ENCODE measurements at places on chromosomes 11 and 22.

GRCh38 chr11:102420547-102420946 lies 32.0 kb downstream of the TMEM123 start:
- DNase-seq = peak; percentile 17

- no peak for DNase-seq
Observed at GRCh38 chr22:46456818-46457163, 80.6 kb downstream of the CELSR1 start.

DNA sequence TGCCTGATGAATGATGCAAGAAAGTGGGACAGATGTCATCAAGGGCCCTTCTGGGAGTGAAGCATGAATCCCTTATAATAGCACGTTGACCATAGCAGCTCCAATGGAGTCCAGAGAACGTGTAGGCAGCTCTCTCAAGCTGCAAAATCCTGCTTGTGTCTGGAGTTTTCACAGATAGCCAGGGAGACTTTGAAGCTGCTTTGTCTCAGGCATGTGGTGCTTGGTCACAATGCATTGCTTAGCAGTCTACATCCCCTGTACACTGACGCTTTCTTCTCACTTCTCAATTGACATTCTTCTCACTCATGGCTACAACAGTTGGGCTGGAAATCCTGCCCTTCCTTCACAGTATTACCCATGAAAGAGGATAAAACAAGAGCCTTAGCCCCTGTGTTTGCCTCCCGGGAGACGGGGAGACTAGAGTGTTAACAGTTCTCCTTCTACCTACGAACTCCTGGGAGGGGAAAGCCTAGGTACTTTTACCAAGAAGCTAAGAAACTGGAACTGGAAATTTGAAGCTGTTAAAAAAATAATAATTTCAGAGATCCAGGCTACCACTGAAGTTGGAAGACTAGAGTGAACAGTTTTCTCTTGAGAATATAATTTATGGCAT lies 20.7 kb upstream of the MMP7 start:
- no peak for DNase-seq

DNA sequence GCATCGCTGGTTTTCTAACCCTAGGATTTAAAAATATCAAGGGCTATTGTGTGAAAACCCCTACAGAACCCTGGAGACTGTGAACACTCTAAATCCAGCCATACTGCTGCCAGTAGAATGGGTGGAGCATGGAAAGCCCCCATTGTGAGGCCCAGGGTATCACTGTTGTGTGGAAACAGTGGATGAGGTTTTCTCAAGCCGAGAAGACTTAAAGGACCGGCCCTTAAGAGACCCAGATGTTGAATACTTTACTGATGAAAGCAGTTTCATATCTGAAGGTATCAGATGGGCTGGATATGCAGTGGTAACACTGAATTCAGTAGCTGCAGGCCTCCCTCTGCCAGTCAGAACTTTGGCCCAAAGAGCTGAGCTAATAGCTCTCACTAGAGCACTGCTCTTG lies 41.6 kb upstream of the GLYAT start:
- no peak for DNase-seq

- DNase-seq = no peak
Observed at GRCh38 chr11:118652681-118653181, 26.7 kb downstream of the TREH start.

DNA sequence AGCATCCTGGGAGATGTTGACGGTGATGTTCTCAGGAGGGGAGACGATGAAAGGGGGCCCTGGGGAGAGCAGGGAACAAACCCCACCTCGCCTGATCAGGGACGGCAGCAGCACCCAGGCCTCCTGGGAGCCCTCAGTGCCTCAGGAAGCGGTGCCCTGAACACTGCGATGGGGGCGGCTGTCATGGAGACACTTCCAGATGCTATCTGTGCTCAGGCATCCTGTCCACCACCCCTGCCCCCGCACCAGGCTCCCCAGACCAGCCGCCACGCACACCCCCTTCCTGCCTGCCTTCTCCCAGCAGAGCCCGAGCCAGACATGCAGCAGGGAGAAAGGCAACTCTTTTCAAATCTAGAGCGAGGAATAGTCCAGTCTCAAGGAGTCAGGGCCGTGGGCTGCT lies 20.6 kb downstream of the IGSF9B start:
- no peak for DNase-seq

DNA sequence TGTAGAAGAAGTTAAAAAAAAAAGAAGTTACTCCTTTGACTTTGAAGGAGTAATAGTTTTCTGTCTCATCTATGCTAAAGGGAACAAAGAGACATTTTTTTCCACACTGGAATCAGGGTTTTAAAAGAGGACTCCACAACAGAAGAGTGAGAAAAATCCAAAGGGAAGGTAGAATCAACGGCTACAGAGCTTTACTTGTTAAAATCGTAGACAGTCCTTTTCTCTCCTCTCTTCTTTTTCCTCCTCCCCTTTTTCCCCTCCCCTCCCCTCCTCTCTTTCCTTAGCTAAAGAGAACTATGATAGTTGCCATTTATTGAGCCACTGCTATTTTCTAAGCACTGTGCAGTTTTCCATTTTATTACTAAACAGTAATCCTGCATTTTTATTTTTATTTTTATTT lies 29.2 kb downstream of the DDIAS start:
- DNase-seq = no peak

GRCh38 chr11:11984563-11984962 lies 23.9 kb downstream of the DKK3 start:
- DNase-seq = no peak
